ENCODE measurements at places on chromosomes 16 and 17.

GRCh38 chr17:83089328-83090132, 10.1 kb downstream of the METRNL start:
- DNase-seq: no peak

GRCh38 chr16:89054261-89054661, 39.4 kb upstream of the ACSF3 start:
- DNase-seq: no peak

- peak; percentile 91 for DNase-seq
These were observed 5.2 kb downstream of the CCR7 start for GRCh38 chr17:40559954-40560591.

GRCh38 chr17:32673964-32674363, 187.2 kb downstream of the CDK5R1 start:
- no peak for DNase-seq

DNA sequence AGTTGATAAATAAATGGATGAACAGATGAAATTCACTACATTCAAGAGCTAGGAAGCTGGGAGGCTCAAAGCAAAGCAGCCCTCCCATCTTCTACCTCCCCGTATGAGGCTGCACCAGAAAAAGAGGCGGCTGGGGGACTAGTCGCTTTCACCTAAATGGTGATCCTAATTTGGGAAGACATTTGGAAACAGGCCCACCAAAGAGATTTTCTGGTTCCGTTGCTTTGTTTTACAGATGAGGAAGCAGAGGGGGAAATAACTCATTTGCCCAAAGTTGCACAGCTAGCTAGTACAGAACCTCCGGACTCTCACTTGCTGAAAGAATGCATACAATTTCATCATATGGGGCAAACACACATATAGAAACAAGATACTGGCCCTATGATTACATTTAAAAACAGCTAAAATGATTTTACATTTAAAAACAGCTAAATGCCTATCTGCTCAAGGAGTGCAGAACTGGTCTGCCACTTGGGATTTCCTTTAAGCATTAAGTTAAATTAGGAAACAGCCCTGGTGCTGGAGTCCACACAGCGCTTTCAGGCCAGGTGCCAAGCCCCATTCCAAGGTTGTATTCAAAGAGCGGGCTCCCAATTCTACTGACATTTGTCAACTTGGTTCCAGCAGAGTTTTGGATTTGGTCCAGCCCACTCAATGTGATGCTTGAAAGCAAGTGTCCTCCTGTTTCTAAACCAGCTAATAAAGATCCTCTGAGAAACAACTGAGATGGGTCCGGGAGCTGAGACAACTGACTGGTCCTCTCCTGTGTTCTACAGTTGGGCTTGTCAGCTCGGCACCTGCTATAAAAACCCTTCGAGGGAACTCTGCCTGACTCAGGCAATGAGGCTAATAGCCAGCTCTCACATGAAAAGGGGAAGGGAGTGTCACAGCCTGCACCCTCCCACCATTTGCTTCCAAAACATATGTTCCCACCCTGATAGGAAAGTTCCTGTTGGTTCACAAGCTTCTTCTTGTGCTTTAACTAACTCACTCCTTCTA, 11.7 kb downstream of the ERN1 start:
- DNase-seq: peak; percentile 30

- DNase-seq: no peak
These were observed 408 bp downstream of the ADGRG1 start for GRCh38 chr16:57628783-57629293.

DNA sequence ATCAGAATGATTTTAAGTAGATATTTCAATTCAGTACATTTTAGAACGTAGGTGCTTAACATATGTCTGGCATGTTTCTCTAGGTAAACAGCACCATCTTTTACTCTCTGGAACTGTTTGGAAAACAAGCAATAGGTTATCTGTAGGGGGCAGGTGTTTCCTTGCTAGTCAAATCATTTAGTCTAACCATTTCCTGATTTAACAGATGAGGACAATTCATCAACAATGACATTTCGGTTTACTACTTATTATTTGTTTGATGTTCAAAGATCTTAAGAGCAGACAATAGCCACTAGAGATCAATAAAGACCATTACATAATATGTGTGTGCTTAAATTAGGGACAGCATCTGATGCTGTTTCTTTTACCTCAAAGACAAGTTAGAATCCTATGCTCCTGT, 173.1 kb downstream of the CEP112 start:
- DNase-seq: no peak

DNA sequence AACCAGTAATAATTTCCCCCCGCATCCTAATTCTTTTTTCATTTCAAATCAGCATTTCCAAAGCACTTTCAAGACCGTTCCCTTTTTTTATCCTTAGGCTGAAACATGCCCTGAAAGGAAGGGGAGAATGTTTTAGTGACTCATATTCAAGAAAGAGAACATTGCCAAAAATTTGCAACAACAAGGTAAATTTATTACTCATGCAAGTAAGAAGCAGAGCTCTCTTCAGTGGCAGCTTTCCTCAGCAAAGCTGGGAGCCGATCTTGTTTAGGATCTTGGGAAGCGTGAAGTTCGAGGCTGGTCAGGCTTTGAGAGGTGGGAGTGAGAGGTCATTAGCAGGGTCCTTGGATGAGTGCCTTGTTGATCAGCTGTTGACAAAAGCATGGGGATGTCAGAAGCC, 129.5 kb downstream of the PRKCA start:
- DNase-seq: no peak

DNA sequence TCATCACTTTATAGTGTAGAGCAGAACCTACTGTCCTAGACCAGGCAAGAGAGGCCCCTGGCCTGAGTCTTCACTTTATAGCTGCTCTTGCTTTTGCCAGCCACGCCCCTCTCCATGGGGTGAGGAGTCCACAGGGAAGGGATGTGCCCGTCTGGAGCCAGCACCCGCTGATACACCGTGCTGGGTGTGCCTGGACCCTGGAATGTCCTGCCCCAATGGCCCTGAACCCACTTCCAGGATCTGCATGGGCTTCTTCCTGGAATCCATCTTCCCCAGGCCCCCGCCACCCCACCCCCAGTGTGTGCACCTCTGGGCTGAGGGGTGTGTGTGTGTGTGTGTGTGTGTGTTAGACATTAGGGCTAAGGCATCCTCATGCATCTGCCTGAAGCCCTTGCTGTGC, 44.9 kb downstream of the MEOX1 start:
- DNase-seq: no peak

- DNase-seq: no peak
These were observed 29.3 kb downstream of the SREBF1 start for GRCh38 chr17:17807440-17807839.
